ENCODE measurements at places on chromosomes 5 and 9. TPM values are rescaled to one million over a fixed set of nuclear protein-coding genes. Genes with fewer than 3 reads are reported as not detected.

Gene SV2C
- 0.01 TPM for polyA plus RNA-seq

Gene NPR3
- not detected for polyA plus RNA-seq

Gene FBP1
- 128 TPM for polyA plus RNA-seq

Gene HAVCR1
- polyA plus RNA-seq, result not detected

Gene TOR1B
- polyA plus RNA-seq, result 18.0 TPM

Gene MACROH2A1
- 416 TPM for polyA plus RNA-seq

- DNase-seq, result no peak
Measured at GRCh38 chr5:116058346-116058936, 26.2 kb downstream of the ARL14EPL start.

GRCh38 chr9:111691672-111692329, 30.4 kb downstream of the GNG10 start:
- no peak for DNase-seq

DNA sequence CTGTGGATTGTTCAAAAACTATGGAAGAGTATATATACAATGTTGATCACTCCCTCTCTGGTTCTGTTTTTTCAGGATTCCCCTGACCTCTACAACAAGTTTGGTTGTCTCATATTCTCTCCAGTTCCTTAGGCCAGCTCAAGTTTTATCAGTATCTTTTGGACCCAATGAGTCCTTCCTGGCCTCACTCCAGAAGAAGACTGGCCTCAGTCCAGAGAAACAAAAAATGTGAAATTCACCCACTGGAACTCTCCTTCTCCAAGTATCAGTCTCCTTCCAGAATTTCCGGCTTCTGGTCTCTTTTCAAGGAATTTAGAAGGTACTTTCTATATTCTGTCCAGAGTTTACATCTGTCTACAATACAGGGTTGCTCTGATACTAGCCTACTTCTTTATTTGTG, 537.8 kb upstream of the FTMT start:
- no peak for DNase-seq

- DNase-seq, result no peak
Measured at GRCh38 chr5:23823521-23823920, 316.1 kb downstream of the PRDM9 start.

DNA sequence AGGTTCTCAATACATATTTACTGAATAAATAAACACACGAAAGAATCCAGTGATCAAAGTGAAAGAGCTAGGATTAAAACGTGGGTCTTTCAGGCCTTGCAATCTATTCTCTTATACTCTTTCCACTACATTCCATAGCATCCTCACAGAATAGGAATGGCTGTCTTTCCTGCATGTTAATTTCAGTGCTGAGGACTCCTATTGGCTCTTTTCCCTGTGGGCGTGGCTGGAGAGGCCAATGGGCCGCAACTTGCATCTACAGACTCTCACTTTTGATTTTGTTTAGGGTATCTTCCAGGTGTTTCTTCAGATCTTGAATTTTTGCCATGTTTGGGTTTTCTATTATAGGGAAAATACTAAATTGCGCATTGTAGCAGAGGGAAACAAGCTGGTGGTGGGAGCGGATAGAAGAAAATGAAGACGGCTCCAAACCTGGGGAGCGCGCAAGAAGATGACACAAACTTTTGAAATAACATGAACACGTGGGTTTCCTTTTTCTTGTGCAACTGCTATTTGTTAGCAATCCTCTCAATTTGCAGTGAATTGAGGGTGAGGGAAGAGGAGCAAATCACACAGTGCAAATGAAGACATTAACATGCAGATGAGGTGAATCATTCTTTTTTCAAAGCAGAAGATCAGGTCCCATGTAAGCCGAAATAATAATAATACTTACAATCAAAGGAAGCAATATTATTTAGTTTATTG, 93.9 kb downstream of the GCNT1 start:
- DNase-seq, result peak; percentile 66

DNA sequence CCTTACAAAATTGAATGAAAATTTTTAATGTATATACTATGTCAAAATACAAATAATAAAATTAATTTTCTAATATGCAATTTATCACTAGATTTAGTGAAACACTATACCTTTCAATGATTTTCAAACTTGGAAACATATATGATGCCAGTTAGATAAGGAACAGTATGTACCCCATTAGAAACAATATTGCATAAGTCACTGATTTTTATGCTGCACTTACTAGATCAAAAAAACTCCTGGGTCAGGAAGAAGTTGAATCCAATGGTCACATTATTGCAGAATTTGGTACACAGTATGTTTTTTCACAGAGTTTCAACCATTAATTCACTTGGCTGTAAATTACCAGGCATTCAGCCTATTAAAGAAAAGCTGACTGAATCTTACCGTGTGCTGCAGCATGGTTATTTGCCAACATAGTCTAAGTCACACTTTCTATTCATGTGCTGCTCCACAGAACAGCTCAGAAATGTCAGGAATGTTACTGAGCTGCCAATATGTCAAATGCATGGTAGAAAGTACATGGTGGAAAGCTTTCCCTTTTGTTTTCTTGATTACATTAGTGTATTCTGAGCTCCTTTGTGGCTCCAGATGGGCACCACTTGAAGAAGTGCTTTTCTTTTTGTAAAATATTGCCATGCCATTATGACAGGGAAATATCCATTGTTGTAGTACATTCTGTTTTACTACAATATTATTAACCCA, 9.9 kb upstream of the PRR16 start:
- DNase-seq, result no peak

DNA sequence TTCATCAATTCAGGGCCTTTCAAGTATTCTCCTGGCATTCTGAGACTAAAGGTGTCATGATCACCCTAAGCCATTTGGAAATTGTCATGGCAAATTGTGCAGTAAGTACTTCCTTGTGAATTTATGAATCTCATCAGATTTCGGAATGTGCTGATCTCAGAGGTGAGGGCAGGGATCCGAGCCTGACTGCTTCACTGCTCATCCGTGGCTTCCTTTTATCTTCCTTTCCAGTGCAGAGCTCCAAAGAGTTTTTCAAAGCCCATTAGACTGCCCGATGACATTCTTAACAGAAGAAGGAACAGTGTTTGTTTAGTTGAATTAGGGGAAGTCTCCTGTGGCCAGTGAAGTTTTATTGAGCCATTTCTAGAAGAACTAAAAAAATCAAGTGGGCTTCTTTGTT, 182.8 kb upstream of the GDNF start:
- DNase-seq, result no peak

GRCh38 chr5:24183981-24184380, 460.8 kb downstream of the CDH10 start:
- no peak for DNase-seq
